ENCODE measurements at places on chromosomes 6 and 20.
A peak's percentile ranks its signal among the peaks of the same experiment; 100 is the strongest.

DNA sequence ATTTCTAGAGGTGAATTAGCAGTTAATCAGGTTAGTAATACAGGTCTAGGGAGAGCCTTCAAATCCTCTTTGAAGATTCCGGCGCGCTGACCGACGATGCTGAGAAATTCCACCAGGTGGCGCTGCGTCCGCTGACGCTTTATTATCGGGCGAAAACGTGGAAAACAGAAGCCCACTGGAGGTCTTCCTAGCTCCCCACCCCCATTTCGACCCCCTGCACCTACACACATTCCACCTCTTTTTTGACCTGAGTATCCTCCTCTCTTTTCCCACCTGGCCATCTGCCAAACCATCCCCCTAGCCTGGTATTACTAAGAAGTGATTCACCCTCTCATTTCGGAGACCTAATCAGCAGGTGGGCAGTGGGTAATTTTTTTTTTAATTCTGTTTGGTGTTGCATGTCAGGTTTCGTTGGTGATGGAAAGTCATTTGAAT is 65.4 kb upstream of the RIN2 start:
- DNase-seq: no peak

- no peak for DNase-seq
These were observed 526.8 kb downstream of the CD109 start for GRCh38 chr6:74222768-74223333.

DNA sequence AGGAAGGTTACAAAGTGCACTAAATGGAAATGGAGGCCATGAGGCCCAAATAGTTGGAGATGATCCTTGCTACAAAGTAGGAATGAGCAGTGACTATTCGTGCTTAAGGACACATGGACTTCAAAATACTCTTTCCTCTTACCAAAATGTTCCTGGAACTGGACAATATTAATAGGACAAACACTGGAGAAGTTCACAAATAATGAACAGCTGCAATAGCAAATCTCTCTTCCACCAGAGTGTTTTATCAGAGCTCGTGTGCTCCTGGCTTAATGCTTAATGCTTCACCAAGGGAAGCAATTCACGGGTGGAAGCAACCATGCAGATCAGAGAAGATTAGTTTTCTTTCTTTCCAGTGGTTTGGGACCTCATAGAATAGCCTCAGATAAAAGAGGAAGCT is 435.4 kb downstream of the BCKDHB start:
- no peak for DNase-seq

GRCh38 chr6:137579612-137580011 is 85.4 kb upstream of the OLIG3 start:
- no peak for DNase-seq

DNA sequence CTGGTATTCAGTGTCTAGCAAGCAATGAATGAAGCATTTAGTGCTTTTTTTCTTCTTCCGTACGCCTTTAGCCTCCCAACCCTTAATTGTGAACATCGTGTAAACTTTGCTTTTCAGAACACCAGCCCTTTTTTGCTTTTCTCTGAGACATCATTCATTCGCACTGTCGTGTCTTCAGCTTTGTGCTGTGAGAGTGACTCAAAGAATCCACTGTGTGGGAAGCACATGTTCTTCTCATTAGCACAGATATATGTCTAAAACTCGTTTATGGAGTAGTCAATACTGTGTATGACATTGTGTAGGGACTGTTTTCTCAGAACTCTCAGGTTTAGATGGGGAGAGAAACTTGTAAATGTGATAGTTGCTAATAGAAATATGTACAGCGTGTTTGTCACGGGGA is 279.1 kb downstream of the FARS2 start:
- no peak for DNase-seq

DNA sequence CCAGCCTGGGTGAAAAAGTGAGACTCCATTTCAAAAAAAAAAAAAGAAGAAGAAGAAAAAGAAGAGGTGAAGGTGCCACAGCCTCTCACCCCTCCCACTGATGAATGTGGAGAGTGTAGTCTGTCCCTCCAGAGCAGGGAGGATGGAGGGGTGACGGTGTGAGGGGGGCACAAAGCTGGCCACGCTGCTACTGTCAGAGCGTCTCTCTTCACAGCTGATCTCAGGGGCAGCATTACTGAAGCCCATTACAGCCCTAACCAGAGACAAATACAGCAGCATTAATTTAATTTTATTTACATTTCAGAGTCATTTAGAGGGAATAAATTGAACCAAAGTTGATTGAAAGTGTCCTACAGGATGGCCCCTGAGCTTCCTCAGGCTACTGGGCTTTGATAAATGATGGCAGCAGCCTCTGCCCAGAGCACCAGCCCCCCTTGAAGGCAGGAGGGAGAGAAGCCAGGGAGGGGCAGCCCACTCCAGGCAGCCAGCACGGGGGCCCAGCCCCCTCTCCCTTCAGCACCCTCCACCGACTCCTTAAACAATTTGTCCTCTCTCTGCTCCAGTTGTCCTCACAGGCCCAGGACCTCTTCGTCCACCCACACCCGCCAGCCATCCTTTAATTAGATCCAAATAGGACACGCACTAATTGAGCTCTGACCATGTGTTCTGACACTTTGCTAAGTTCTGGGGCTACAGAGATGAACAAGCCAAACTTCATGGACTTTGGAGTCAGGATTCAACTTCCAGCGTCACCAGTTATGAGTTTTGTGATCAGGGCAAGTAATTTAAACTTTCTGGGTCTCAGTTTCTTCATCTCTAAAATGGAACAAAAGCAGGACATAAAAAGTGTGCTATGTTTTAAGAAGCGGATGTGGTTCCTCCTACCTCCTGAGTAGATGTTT is 18.6 kb upstream of the ZFAND3 start:
- DNase-seq: no peak

DNA sequence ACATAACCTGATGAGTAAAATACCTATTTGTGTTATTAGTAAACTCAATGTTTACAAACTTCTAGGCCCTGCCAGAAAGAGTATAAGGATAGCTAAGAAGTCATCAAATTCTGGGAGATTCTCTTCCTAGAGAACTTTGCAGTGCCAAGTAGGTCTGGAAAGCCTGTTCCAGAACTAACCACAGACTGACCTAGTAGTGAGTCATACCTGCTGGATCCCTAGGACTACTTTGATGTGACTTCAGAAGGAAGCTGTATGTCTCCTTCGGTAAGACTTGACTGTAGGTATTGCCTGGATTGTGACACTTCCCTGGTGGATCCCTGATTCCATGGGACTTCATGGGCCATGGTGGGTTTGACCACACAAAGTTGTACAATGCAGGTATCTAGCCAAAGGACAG is 131.7 kb downstream of the DNAH8 start:
- no peak for DNase-seq

GRCh38 chr6:167671977-167672687 is 154.6 kb upstream of the AFDN start:
- DNase-seq: no peak

DNA sequence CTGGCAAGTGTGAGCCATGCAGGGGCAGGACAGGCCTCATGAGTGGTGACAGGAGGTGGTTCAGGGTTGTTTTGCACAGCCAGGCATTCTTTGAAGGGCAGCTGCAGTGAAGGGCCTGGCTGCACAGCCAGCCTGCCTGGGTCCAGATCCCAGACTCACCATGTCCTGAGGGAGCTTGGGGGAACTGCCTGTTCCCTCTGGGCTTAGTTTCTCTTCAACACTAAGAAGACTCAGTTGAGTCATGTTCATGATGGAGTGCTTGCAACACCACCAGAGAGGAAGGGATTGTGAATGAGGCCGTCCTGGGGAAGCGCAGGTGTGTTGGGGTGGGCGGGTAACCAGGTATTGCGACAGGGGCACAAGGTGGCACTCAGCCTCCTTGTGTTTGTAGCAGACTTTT is 102.4 kb downstream of the CDH26 start:
- no peak for DNase-seq

DNA sequence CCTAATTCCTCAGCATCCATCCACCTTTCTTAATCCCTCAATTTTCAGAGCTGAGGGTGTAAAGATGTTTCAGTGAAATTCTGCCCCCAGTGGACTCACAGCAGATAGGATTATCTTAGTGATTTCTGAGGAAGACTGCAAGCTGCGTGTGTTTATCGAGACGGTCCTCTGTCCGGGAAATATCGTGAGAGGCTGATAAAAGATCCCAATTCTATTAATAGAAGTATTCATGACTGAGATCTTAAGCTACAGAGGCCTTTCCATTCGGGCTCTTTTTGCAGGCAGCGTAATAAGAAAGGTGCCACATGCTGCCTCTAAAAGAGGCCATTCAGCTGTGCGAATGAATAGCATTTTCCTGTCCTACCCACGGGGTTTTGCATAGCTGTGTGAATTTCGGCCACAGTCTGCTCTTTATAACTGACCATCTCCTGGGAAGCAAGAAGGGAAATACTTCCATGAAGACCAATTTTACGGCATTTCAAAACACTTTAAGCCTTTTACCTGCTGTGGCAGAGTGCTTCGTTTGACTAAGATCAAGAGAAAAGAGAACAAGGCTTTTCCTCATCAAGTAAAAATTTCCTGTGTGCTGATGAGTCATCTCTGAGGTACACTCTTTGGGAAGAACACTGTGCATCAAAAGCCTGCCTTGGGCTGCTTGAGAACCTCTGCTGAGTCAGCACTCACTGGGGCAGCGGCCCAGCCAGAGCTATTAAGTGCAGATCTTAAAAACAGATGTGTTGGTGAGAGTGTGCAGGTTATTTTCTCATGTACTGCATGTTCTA is 208.8 kb downstream of the ARHGAP18 start:
- no peak for DNase-seq

DNA sequence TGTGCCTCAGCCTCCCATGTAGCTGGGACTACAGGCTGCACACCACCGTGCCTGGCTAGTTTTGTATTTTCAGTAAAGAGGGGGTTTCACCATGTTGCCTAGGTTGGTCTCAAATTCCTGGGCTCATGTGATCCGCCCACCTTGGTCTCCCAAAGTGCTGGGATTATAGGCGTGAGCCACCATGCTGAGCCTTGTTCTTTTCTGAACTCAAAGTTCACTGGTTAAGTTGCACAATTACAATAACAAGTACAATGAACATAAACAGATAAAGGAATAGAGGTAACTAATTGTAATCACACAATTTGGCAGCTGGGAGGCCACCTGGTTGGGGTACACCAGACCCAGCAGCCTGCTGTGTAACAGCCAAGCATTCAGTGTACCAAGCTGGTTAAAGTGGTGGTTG is 6.7 kb downstream of the NUDT3 start:
- no peak for DNase-seq

DNA sequence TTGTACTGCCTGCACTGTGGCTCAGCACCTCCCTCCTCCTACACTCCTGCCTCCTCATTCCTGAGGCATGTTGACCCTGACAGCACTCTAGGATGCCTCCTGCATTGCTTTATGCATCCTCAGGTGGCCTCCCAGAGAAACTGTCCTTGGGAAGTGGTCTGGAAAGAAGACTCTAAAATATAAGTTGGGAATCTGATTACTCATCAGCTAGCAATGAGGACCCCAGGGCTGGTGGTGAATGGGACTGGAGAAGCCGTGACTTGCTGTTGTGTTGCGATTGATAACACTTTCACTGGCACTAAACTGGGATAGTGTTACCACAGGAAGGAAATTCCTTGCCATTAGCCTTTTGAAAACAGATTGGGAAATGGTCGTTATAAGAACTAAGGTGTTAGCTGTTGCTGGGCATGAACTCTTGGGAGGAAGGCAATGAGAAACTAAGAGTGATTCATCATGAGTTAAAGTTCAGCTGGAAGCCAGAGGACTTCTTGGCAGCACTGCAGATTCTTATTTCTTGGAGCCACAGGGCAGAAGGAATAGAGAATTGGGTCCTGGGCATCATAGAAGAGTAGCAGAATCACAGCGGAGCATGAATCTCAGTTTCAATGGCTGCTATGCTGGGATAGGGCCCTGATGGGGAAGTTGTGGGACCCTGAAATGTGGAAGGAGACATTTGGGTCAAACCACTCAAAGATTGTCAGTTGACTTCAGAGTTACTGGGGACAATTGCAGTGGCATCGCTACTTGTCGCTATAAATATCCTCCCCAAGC is 10.1 kb upstream of the SIRPD start:
- DNase-seq: no peak

GRCh38 chr6:43454290-43454695 is 1.1 kb downstream of the DLK2 start:
- peak; percentile 79 for DNase-seq

DNA sequence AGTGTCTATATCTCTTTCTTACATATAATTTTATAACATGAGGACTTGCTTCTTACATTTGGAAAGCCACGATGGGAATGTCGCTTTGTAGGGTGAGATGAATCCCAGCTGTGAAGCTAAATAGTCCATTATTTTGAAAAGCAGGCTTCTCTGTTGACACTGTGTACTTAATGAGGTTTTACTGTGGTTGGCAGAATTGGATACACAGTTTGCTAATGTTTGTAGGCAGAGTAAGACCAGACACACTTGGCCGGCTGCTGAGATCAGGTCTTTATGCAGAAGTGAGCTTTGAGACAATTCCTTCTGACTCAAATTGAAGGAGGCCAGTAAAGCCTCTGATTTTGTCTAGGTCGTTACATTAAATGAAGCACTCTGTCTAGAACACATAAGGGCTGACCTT is 93.0 kb downstream of the NDUFAF5 start:
- DNase-seq: no peak

GRCh38 chr6:31826793-31827285 is 699 bp upstream of the HSPA1B start:
- no peak for DNase-seq
